Gastrocnemius medialis (tissue), 4 donors: ENCODE measurements at places on chromosomes 6 and 20. TPM values are rescaled to one million over a fixed set of nuclear protein-coding genes. Genes with fewer than 3 reads are reported as not detected.

MYB gene
- total RNA-seq = 0.16 TPM

CNKSR3 gene
- 4.6 TPM for total RNA-seq

GRCh38 chr20:35271073-35271882, 6.6 kb downstream of the MMP24OS start:
- H3K27ac ChIP-seq = no peak overlapping the region
- peaks cover 11% of the 10 kb centered on the region for H3K36me3 ChIP-seq
- no peaks in the 10 kb centered on the region for H3K27me3 ChIP-seq

DNA sequence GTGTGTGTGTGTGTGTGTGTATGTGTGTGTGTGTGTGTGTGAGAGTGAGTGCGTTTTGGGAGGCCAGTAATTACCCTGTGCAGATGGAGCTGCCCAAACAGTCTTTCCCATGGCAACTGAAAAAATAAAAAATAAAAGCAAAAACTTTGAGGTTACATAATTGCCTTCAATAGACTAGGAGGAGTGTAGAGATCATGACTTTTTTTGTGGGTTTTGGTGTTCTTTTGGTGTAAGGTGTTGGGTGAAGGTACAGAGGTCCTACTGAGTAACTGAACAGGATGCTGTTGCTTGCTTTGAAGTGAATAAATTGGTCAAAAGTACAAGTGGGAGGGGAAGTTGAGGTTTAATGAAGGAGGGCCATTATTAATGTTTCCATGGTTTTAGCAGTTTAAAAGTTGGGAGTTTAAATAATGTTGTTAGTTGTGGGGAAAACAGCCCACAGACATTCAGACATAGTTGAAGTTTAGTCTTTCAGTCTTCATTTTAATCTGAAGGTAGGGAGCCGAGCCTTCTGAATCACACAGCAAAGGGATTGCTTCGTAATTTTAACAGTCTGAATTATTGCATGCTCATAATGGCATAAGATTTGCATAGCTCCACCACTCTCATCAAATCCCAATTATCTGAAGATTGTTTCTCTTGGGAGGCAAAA, 251.4 kb downstream of the PRL start:
- no peak overlapping the region for H3K27ac ChIP-seq
- H3K27me3 ChIP-seq = no peaks in the 10 kb centered on the region
- DNase-seq = no peak
- H3K4me1 ChIP-seq = peaks cover 26% of the 10 kb centered on the region
- no peaks in the 10 kb centered on the region for H3K36me3 ChIP-seq

RUNX2 gene
- 0.92 TPM for total RNA-seq

DNA sequence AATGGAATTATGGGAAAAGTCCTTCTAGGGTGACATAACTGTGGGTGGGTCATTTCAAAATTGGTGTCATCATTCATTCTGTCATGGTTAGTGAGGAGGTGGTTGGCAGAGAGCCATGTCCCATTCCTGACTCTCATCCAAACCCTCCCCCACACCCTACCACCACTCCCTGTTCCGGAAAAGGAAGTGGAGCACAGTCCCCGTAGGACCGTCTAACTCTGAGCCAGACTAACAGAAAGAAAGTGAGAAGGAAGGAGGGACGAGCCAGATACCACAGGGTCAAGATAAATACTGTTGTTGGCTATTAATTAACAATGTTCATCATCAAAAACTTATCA, 4.8 kb downstream of the TRIM10 start:
- no peaks in the 10 kb centered on the region for H3K36me3 ChIP-seq
- peak; percentile 19 for DNase-seq
- H3K4me3 ChIP-seq = no peak overlapping the region
- H3K27ac ChIP-seq = no peak overlapping the region
- H3K27me3 ChIP-seq = peaks cover 14% of the 10 kb centered on the region

TP53TG5 gene
- total RNA-seq = not detected

ENTPD6 gene
- 61.1 TPM for total RNA-seq

SEL1L2 gene
- total RNA-seq = not detected

WFDC2 gene
- total RNA-seq = not detected

CDSN gene
- total RNA-seq = not detected
